ENCODE measurements at places on chromosomes 11 and 22.
A peak's percentile ranks its signal among the peaks of the same experiment; 100 is the strongest.

DNA sequence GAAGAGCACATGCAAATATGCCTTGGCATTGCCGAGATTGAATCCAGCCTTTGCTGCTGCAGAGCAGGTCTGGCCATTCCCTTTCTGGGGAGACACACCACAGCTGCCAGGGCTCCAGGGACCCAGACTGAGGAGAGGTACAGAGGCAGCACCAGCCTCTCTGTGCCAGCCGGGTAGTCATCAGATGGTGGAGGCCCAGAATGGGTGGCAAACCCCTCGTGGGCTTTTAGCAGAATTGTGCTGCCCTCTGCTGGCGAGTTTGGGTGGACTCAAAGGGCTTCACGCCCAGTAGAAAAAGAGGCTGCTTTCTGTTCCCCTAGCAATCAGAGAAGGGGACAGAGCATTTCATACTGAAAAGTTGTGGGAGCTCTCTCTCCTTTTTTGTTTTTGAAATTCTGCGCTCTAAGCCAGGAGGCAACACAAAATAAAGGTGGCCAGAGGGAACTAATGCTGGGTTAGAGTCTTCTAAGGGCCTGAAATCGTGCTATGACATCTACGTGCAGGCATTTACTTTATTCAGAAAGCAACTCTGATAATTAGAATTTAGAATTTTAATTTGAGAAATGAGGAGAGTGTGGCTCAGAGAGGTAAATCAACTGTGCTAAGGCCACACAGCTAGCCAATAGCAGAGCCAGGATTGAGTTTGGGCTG lies 158.8 kb upstream of the NAV2 start:
- no peak for DNase-seq
- no peak overlapping the region for H3K27ac ChIP-seq
- H3K36me3 ChIP-seq, result no peaks in the 10 kb centered on the region
- no peaks in the 10 kb centered on the region for H3K27me3 ChIP-seq

DNA sequence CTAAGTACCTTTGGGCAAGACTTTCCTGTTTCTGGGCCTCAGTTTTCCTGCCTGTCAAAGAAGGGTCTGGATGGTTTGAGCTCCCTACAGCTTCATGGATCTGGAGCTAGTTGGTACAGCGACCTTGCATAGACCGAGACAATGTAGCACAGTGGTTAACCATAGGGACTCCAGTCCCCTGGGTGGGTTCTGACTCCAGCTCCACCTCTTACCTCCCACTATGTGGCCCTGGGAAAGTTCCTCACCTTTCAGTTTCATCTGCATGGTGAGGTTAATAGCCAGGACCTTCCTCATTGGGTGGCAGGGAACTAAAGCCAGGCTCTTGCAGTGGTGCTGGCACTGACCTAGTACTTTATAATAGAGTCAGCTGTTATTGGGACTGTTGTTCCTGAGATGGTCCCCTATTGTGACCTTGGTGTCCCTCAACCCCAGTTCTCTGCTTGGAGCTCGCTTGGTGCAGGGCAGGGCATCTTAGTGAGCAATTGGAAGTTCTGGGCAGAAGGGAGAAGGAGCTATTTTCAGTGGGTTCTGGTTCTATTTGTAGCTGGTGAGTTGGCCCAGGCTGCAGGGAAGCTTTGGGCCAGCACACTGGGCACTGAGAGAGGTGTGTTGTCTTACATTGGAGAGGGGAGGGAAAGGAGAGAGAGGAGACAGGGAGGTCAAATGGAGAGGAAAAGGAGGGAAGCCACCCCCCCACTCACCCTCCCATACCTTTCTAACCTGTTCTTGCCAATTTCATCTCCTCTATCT lies 10.7 kb upstream of the MTMR3 start:
- H3K4me3 ChIP-seq, result no peak overlapping the region
- no peaks in the 10 kb centered on the region for H3K36me3 ChIP-seq
- no peaks in the 10 kb centered on the region for H3K27me3 ChIP-seq
- no peak for DNase-seq

GRCh38 chr11:107078375-107078774 lies 60.1 kb upstream of the GUCY1A2 start:
- H3K27me3 ChIP-seq, result no peaks in the 10 kb centered on the region
- H3K36me3 ChIP-seq, result no peaks in the 10 kb centered on the region
- H3K27ac ChIP-seq, result no peak overlapping the region
- DNase-seq, result no peak

DNA sequence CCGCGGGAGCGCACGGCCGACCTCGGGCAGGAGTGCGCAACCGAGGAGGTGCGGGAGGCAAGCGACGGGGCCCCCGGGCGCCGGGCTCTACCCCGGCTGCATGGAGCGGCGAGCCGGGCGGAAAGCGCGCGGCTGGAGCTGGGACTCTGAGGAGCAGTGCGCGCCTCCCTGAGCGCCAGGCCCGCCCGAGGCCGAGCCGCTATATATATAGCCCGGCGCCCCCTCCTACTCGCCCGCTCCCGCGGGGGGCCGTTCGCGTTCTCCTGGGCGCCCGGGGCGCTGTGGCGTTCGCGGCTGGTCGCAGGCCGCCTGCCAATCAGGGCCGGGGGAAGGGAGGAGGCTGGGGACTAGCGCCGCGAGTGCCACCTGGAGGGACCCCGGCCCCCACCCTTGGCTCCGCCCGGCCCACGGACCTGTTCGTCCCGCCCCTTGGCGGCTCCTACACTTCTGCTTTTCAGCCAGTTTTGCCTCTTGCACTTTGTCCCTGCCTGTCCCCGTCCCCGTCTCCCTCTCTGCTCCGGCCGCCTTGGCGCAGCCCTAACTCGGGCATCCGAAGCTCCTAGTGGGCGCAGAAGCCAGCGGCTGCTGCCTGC lies at the start of gene FGF4:
Gene FGF4, minus strand, starts transcription at position 179 of the 593 bp plus-strand sequence. CDS start 257 bp downstream, outside the sequence.
- H3K27me3 ChIP-seq, result peaks cover 16% of the 10 kb centered on the region
- DNase-seq, result no peak
- no peaks in the 10 kb centered on the region for H3K36me3 ChIP-seq
- H3K27ac ChIP-seq, result no peak within 1 kb of the TSS

GRCh38 chr11:101705972-101706371 lies 122.2 kb upstream of the TRPC6 start:
- H3K36me3 ChIP-seq, result no peaks in the 10 kb centered on the region
- H3K27me3 ChIP-seq, result no peaks in the 10 kb centered on the region
- H3K4me3 ChIP-seq, result no peak overlapping the region
- no peak for DNase-seq

DNA sequence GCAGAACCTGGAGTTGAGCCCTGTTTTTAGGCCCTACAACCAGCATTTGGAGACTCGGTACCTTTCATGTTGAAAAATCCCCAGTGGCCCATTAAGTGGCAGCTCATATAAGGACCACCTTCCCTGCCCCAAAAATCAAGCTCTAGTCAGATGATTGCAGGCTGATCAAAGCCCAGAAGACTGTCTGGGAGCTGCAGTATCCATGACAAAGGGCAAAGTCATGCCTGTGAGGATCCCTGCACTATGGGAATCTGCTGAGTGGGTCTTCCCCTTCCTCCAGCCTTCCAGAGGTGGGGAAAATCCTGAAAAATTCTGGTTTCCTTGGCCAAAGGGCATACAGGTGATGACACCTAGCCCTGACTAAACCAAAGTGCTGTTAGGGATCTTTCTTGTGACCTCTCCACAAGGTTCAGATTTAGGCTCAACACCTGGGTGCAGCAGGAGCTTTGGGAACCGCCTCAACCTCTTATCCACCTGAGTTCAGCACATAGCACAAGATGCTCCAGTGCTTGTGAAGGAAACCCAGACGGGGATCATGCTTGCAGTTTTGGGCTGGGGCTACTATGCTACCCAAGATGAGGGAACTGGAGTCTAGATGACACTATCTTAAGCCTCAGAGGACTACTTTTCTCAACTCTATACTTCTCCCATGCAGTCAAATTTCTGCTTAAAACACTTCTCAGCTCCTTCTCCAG lies 1.2 kb upstream of the TRIM3 start:
- no peaks in the 10 kb centered on the region for H3K27me3 ChIP-seq
- H3K27ac ChIP-seq, result peak overlapping the region; percentile 96
- peaks cover 31% of the 10 kb centered on the region for H3K36me3 ChIP-seq
- H3K4me1 ChIP-seq, result peaks cover 16% of the 10 kb centered on the region
- DNase-seq, result no peak

GRCh38 chr22:44085743-44086270 lies 61.7 kb downstream of the PARVB start:
- peaks cover 67% of the 10 kb centered on the region for H3K4me1 ChIP-seq
- peaks cover 56% of the 10 kb centered on the region for H3K27me3 ChIP-seq
- H3K36me3 ChIP-seq, result no peaks in the 10 kb centered on the region
- no peak overlapping the region for H3K4me3 ChIP-seq
- DNase-seq, result no peak

DNA sequence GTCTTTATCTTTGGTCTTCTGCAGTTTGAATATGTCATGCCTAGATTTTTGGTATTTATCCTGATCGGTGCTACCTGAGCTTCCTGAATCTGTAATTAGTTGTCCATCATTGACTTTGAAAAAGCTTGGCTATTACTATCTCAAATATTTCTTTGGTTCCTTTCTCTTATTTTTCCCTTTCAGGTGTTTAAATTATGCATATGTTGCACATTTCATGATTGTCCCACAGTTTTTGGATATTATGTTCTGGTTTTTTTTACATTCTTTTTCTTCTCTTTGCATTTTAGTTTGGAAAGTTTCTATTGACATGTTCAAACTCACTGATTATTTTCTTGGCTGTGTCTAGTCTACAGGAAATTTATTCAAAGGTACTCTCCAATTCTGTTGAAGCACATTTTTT lies 840.3 kb upstream of the LRRC4C start:
- no peak overlapping the region for H3K27ac ChIP-seq
- no peaks in the 10 kb centered on the region for H3K36me3 ChIP-seq
- H3K4me1 ChIP-seq, result no peaks in the 10 kb centered on the region
- no peak overlapping the region for H3K4me3 ChIP-seq

GRCh38 chr11:119052163-119052814 lies 4.7 kb downstream of the HYOU1 start:
- H3K27me3 ChIP-seq, result no peaks in the 10 kb centered on the region
- no peak for DNase-seq
- H3K27ac ChIP-seq, result no peak overlapping the region
- H3K36me3 ChIP-seq, result peaks cover 82% of the 10 kb centered on the region
- H3K4me3 ChIP-seq, result no peak overlapping the region

DNA sequence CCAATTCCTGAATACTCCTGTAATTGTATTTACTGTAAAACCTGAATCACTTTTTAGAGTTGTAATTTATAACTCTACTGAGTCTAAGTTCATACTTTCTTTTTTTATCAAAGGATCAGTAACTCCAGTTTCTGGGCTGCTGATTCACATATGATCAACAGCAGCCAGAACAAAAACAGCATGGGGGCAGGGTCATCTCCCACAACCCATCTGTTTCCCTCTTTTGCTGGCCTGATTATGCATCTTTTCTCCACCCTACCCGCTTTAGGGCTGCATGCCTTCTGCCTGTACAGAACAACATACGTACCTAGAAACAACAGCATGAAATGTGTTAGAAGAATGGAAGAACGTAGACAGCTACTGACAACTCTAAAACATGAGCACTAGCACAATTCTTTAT lies 76.0 kb downstream of the MRTFA start:
- no peak overlapping the region for H3K27ac ChIP-seq
- H3K4me3 ChIP-seq, result no peak overlapping the region
- H3K27me3 ChIP-seq, result no peaks in the 10 kb centered on the region
